Activated CD4-positive, alpha-beta T cell treated with anti-CD3 and anti-CD28 coated beads for 4 hours (primary cell): ENCODE measurements at places on chromosomes 12 and 14.

GRCh38 chr12:96036765-96037455 is 1.5 kb upstream of the LTA4H start:
- no peak for DNase-seq

GRCh38 chr12:130775953-130776856 is 60.1 kb upstream of the RIMBP2 start:
- peak; percentile 65 for DNase-seq

DNA sequence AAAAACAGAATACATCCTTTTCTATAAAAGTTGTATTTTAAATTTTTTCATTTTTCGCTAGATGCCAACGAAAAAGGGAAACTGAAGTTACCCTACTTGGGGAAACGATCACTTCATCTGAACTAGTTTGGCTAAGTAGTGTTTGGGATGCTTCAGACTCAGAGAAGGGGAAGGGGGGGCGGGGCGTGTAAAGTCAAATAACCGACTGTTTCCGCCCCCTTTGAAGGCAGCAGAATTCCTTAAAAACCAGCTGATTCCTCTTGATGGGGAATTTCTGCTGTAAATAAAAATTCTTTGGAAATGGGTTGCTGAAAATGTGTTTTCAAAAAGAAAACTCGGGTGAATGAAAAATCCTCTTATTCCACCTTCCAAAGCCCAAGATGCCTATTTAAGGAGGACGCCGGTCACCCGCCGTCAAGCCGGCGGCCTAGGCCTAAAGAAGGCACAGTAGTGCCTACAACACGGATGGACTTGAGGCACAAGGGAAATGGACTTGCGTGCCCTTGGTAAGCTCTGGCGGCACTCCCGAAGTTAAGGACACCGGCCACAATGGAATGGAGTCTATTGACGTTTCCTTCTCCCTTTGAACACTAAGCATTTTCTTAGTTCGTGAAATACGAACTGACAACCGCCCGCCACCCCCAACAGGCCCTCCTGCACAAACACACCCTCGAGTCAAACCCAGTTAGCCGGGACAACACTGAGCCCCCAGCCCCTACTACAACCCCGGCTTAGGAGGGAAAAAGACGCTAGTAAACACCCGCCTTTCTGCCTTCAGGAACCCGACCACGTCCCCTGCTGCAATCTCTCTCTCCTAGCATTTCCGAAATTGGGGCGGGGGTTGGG is 1.9 kb downstream of the ATXN2 start:
- peak; percentile 13 for DNase-seq

- DNase-seq, result no peak
These were observed 17.3 kb downstream of the BAZ1A start for GRCh38 chr14:34857689-34858449.

DNA sequence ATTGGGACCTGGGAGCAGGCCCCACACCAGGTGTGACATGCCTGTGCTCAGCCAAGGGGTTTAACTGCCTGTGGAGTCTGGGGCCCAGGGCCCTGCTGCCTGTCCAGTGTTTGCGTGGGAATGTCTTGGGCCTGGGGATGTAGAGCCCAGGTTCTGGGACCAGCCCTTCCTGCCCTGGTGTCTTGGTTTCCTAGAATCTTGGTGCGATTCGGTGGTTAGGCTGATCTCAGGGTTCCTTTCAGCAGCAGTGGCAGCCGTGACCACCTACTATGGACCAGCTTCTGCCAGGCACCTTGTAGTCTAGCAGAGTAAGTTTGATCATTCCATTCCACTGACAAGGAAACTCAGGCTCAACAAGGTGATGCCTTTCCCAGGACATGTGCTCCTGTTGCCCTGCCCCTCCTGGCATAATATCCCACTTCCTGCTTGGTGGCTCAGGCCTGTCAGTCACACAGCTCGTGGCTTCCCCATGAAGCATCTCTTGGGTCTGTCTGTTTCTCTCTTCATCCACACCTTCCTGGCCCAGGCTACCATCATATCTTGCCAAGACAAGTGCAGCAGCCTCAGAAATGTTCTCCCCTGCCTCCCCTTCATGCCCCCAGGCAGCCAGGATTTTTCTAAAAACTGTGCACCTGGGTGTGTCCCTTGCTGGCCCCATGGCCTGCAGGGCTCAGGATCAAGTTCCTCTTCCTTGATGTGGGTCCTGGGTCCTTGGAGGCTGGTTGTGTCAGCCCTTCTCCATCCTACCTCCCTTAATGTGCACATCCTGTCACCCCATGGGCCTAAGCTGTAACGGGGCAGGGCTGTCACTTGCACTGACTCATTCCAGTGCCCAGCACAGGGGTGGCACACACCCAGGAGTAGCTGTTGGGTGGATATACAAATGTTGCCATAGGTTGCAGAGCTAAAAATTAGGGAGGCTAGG is 101.6 kb downstream of the SLC25A47 start:
- DNase-seq, result no peak

DNA sequence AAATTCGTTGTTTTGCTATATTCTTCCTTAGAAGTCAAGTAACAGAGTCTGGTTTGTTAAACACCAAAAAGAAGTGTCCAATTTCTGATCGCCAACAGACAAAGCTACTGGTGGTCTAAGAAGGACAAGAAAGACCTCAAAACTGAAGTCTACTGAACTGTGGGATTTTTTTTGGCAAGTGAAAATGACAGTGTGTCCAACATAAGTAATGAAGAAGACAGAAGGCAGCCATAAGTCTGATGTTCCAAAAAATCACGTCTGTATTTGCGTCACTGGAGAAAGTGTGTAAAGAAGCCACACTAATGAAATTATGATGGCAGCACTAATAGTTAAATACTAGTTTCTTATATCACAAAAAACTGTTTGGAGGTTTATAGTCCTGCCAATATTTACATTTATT is 32.6 kb downstream of the WASHC3 start:
- DNase-seq, result no peak
